RPMI8226 (cell line): ENCODE measurements at places on chromosomes 12 and 14.
A peak's percentile ranks its signal among the peaks of the same experiment; 100 is the strongest.

DNA sequence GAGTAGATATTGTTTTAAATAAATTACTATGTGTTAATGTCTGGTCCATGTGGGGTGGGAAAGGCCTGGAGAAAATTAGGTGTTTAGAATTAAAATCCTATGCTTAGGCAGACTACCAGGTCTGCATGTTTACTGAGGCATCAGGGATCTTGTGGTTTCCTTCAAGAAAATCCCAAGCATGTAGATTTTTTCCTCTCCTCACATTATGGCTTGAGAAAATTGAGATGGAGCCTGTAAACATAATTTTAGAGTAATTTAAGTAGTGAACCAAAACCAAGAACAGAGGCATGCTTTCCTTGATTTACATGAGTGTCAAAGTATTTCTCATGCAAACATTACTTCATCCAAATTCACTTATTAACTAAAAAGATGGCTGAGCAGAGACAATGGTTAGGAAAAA lies 823.7 kb downstream of the AACS start:
- no peak for DNase-seq

DNA sequence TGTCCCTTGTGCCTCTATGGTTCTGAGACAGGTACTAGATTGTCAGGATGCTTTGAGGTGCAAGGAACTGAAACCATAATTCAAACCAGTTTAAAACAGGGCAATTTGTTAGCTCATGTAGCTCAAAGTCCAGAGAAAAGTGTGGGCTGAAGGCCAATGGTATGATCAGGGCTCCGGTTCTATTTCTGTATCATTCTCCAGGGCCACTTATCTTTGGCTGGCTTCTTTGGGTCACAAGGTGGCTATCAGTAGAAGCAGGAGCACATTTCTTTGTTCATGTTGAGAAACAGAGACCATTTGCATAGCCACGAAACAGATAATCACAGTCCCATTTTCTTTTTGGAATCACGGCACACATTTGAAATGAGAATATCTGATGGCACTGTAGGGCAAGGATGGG lies 294.9 kb downstream of the ETNK1 start:
- no peak for DNase-seq

DNA sequence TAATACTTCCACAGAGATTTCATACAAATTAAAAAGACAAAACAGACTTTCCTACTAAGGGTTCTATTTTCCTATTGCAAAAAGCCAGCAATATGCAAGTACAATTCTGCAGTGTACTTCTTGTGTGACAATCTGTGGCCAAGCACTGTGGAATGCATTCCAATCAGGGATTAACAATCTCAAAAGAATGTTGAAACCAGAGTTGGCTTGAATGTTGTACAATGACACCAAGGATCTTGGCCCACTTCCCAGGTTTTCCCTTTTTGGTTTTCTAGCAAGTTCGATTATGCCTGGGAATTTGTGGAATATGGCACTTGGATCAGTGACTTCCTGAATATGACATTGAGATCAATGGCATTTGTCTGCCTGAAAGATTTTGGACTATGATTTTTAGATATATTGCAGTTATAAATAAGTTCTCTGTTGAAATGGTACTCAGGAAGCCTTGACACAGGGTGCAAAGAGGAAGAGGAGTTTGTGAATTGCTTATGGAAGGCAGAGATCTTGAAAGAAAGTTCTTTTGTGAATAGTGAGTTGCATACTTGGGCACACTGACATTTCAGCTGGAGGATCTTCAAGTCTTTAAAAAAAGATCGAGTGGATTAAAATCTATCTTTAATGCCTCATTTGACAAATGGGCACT lies 81.4 kb upstream of the FERMT2 start:
- DNase-seq = no peak

DNA sequence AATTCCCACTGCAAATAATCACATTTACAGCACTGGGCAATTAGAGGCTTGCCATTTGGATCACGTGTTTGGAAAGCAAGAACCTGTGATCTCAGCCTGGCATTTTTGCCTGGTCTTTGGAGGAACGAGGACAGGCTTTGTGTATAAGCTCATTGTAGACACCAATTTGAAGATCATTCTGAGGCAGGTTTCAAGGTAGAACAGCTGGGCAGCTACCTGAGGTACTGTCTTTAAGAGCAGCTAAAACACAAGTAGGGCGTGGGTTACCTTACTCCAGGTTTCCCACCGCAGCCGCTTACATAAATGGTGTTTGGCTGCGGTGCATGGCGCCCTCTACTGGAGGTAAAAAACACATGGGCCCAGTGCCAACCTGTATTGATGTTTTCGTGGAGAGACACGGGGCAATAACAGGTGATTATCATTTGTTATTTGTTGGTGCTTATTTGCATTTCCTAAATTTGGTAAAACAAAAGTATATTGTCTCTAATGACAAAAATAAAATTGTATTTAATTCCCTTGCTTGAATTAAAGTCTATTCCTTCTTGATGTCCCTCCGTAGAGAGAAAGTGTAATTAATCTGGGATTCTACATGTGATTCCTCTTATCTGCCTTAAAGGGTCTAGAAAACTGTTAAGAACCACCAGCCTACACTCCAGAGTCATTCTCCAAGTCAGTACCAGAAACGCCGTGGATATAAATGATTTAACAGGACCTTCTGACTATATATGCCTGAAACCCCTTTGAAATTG lies 69.7 kb downstream of the SVOP start:
- DNase-seq = peak; percentile 81
